Mesothelial cell of epicardium (in vitro differentiated cells): ENCODE measurements at places on chromosomes 2 and 18. TPM values are rescaled to one million over a fixed set of nuclear protein-coding genes. Genes with fewer than 3 reads are reported as not detected.

- no peak overlapping the region for H3K27ac ChIP-seq
- peaks cover 3% of the 10 kb centered on the region for H3K4me1 ChIP-seq
- H3K36me3 ChIP-seq, result peaks cover 13% of the 10 kb centered on the region
- no peaks in the 10 kb centered on the region for H3K27me3 ChIP-seq
- no peak overlapping the region for H3K4me3 ChIP-seq
These were observed 257.3 kb downstream of the GLI2 start for GRCh38 chr2:120992791-120993555.

DNA sequence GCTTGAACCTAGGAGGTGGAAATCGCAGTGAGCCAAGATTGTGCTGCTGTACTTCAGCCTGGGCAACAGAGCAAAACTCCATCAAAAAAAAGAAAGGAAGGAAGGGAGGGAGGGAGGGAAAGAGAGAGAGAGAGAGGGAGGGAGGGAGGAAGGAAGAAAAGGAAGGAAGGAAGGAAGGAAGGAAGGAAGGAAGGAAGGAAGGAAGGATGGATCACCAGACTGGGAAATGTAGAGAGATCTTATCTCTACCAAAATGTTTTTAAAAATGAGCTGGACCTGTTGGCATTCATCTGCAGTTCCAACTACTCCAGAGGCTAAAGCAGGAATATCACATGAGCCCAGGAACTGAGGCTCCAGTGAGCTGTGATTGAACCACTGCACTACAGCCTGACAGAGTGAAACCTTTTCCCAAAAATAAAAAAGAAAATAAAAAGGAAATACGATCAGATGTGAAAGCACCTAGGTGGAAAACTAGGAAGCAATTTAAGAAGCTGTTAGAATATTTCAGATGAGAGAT, 239.4 kb downstream of the CDH7 start:
- H3K27me3 ChIP-seq, result no peaks in the 10 kb centered on the region
- no peaks in the 10 kb centered on the region for H3K36me3 ChIP-seq
- DNase-seq, result no peak
- H3K27ac ChIP-seq, result no peak overlapping the region

- H3K27me3 ChIP-seq, result peaks cover 7% of the 10 kb centered on the region
- peaks cover 7% of the 10 kb centered on the region for H3K4me1 ChIP-seq
- H3K36me3 ChIP-seq, result no peaks in the 10 kb centered on the region
- DNase-seq, result no peak
These were observed 668.5 kb downstream of the TSN start for GRCh38 chr2:122423934-122424333.

MAP3K19 gene
- total RNA-seq, result not detected in 3 replicates

GRCh38 chr2:20145497-20146193, 79.3 kb downstream of the SDC1 start:
- peaks cover 61% of the 10 kb centered on the region for H3K4me1 ChIP-seq
- H3K36me3 ChIP-seq, result no peaks in the 10 kb centered on the region
- no peak for DNase-seq
- no peak overlapping the region for H3K4me3 ChIP-seq
- H3K27me3 ChIP-seq, result no peaks in the 10 kb centered on the region

DNA sequence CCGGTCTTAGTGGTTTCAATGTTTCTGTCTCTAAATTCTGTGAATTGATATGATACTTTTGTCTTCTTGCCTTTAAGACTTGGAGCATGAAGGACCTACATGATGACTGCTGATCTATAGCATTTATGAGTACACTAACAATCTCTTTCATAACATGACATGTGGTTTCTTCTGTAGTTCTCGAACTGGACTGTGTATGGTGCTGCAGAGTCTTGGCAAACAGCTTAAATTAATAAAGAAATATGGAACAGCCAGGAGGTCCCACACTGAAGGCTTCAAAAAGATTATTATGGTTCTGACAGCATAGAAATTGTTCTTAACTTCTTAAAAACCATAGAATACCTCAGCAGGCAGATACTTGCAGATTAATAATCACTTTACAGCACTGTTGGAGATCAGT, 145.0 kb downstream of the DCC start:
- no peak for DNase-seq
- peaks cover 59% of the 10 kb centered on the region for H3K27me3 ChIP-seq

DNA sequence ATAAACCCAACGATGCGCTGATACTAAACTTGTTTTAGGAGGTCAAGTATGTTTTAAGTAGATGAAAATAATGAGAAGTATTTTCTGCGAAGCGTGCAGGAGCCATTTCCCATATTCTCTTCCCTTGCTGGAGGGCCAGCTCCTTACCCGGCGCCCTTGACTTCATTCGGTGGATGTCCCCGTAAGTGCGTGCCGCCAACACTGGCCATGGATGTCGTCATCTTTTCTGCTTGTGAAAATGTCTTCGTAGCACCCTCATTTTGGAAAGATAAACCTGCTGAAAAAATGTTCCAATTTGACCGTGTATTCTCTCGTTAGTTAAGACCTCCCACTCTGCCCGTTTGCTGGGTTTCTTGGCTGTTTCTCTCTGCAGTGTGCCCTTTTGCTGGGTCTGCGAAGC, 127.5 kb downstream of the RTP5 start:
- peaks cover 8% of the 10 kb centered on the region for H3K27me3 ChIP-seq
- no peak overlapping the region for H3K27ac ChIP-seq

GRCh38 chr2:37892436-37893114, 32.5 kb upstream of the RMDN2 start:
- H3K4me1 ChIP-seq, result peaks cover 9% of the 10 kb centered on the region
- no peak for DNase-seq
- no peak overlapping the region for H3K27ac ChIP-seq
- peaks cover 6% of the 10 kb centered on the region for H3K27me3 ChIP-seq
- H3K4me3 ChIP-seq, result no peak overlapping the region
- no peaks in the 10 kb centered on the region for H3K36me3 ChIP-seq

- H3K4me1 ChIP-seq, result peaks cover 27% of the 10 kb centered on the region
- H3K4me3 ChIP-seq, result no peak overlapping the region
- H3K27me3 ChIP-seq, result no peaks in the 10 kb centered on the region
- DNase-seq, result no peak
- peaks cover 7% of the 10 kb centered on the region for H3K36me3 ChIP-seq
- no peak overlapping the region for H3K27ac ChIP-seq
These were observed 31.9 kb downstream of the HS1BP3 start for GRCh38 chr2:20618886-20619521.
